Activated naive CD4-positive, alpha-beta T cell treated with anti-CD3 and anti-CD28 coated beads, Interleukin-2, amount 10 ng/mL, durations not matched to agents 7 days and 5 days (primary cell): ENCODE measurements at places on chromosomes 7 and 10.
A peak's percentile ranks its signal among the peaks of the same experiment; 100 is the strongest.

GRCh38 chr10:116833986-116834985 is 15.0 kb upstream of the ENO4 start:
- DNase-seq = no peak

DNA sequence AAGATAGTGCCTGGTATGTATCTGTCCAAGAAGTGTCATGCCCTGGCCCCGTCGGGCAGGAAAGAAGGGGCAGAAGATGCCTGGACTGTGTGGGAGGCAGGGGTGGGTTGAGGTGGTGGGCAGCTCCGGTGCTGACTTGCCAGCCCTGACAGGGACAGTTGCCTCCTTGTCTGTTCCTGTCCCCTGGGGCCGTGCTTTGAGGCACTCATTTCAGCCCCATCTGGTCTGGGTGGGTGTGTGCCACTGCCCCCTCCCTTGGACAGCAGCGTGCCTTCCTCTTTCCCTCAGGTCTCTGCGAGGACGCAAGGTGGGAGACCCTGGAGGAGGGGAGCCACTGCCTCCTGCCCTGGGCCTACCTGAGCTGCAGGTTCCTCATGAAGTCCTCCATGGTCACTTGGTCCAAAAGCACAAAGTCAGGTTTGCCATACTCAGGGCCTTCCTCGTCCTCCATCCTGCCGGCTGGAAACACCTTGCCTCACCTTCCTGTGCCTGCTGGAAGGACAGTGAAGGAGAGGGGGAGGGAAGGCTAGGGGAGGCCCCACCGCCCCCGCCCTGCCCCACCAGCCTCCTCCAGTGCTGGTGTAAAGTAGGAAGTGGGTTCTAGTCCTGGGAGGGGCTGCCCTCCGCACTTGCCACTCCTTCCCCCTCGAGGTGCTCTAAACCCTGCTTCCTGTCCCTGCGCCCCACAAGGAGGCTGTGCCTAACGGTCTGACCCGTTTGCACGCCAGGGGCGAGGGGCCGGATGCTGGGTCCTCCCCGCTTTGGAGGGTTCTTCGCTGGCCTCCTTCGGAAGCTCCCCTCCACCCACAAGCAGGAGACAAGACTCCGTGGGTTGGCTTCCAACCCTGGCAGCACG is at the start of gene MYO1G:
Gene MYO1G, minus strand, starts transcription at position 505 of the 856 bp plus-strand sequence. Its CDS starts 54 bp downstream, at position 451.
- peak; percentile 95 for DNase-seq

DNA sequence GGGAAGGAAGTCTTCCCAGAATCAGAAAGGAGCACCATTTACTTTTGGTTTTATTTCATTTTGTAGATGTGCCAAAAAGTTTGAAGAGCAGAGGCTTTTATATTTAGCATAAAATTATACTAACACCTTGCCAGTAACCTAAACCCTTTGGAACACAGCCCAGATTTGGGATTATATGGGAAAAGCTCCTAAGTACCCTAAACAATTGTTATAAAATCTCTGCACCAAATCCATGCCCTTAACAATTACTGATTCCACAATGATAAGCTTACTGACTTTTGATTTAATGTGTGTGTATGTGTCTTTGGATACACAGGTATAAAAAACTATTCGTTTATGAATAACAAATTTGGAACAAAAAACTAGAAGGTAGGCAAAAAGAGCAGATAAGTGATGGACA is 39.0 kb upstream of the TMEM229A start:
- DNase-seq = no peak

GRCh38 chr10:14676732-14677131 is 98.0 kb downstream of the FAM107B start:
- DNase-seq = no peak

GRCh38 chr7:20786421-20786778 is 286 bp downstream of the SP8 start:
- no peak for DNase-seq

GRCh38 chr10:118220346-118220850 is 121.7 kb downstream of the FAM204A start:
- no peak for DNase-seq

- DNase-seq = no peak
These were observed 148.8 kb downstream of the NPSR1 start for GRCh38 chr7:34806831-34807230.

DNA sequence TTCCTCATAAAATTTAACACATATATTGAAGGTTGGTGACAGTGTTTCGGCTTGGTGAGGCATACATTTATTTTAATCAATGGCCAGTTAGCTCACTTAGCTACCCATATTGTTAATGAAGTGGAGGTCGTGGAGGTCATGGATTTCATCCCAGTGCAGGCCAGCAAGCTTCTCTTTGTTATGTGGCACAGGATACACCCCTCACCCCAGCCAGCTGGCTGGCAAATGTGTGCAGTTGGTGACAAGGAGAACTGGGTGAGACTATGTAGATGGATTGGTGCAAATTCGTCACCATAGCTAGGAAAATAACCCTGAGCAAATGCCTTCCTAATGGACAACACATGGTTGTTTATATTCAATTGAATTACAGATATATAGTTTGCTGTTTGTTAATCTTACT is 50.5 kb upstream of the FOXP2 start:
- DNase-seq = no peak

- DNase-seq = no peak
These were observed 61.1 kb downstream of the SGCE start for GRCh38 chr7:94594882-94595281.

DNA sequence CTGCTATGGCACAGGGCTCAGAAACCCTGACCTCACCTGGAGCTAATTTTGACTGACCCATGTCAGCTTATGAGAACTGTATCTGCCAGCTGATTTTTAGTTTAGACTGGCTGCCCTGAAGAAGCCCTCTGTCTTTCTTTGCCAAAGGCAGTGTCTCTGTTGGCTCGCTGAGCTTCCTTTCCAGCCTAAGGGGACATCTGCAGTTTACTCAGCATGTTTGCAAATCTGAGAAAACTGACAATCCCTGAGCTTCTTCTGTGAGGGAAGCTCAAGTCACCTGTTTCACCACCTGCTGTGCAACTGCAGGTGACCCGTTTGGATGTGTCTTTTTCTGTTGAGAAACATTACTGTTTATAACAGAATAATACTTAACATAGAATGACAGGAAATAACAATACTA is 46.0 kb downstream of the PRKAR2B start:
- no peak for DNase-seq

GRCh38 chr10:42753126-42753506 is 29.5 kb upstream of the BMS1 start:
- peak; percentile 75 for DNase-seq

- DNase-seq = peak; percentile 40
These were observed at the start of gene MACROH2A2 for GRCh38 chr10:70052462-70053217. MACROH2A2 (plus strand) TSS chr10:70052846; CDS start chr10:70075659, 22,813 bp downstream.
